Mesendoderm (in vitro differentiated cells): ENCODE measurements at places on chromosomes 1 and 21.

DNA sequence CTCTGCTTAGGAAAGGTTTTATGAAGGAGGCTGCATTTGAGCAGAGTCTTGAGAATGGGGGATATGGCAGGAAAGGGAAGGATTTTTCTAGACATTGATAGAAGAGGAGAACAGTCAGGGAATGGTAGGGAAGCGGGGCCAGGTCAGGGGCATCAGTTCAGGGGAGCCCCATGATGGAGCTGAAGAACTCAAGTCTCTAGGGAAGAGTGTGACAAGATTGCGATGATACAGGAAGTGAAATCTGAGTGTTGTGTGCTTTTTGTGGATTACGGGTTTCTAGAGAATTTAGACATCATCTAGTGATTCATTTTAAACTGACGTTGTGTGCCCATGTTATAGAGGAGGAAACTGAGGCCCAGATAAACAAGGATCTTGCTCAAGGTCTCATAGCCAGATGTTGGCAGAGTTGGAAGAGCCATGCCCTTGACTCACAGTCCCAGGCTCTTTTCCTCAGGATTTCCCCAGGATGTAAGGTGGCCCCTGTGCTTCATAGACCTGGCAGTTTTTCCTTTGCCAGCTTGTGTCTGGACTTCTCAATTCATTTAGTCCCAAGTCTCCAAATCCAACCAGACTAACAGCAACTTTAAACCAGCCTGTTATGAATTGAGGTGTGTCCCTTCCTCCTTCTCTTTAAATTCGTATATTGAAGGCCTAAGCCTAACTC lies 130.3 kb downstream of the ROR1 start:
- DNase-seq: no peak

DNA sequence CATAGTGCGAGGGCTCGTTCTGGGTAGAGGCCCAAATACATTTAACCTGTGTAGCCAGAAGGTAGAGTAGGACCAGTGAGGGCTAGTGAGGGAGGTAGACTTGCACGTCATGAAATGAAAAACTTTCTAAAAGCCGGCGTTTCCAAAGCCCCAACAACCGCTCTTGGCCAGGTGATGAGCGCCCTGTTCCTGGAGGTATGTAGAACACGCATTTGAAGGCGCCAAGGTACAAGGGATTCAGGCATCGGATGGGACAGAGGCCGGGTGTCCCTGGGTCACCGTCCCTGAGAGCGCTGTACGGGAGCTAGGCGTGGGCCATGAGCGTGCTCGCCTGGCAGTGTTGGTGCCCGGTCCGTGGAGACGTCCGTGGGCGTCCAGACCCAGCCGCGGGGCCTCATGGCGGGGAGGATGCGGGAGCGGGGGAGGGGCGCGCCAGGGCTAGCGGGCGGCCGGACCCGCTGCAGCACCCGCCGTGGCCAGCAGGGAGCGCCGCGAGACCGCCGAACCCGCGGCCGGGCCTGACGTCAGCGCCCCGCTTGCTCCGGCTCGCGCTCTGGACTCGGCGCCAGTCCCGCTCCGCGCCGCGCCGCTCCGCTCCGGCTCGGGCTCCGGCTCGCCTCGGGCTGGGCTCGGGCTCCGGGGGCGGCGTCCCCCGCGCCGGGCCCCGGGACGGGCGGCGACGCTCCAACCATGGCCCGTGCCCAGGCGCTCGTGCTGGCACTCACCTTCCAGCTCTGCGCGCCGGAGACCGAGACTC lies at the start of gene PTPRU:
Gene PTPRU, plus strand, starts transcription at position 568 of the 757 bp plus-strand sequence. Its CDS starts 123 bp downstream, at position 691.
- peak; percentile 82 for DNase-seq

- no peak for DNase-seq
These were observed 200.0 kb downstream of the DISC1 start for GRCh38 chr1:231826566-231826965.

DNA sequence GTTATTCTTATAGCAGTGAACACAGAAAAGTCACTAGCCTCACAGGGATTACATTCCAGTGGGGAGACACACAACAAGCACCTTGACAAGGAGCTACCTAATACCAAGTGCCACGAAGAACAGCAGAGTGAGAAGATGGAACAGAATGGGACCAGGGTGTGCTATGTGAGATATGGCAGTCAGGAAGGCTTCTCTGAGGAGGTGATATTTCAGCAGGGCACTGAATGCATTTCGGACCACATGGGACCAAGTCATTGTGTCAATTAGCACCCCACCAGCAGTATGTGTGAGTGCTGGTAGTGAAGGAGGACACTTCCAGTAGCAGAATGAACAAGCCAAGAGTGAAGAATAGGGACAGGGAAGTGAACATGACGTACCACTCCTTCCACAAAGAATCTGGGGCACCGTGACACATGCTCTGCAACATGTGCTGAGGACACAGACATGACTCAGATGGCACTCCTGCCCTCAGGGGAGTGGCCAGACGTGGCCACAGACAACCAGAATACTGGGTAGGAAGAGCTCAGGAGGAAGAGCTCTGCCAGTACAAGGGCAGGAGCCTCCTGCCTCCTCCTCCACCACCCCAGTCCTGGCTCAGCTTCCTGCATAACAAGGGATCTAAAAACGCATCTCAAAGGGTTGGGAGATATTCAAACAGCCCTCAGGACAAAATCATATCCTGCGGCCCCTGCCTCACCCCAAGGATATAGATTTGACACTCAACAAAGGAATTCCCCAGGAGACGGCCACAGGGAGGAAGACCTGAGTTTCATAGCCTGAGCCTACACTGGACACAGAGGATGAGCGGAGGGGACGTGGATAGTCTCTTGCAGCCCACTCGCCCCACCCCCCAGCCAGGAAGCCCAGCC lies 102.5 kb downstream of the TRABD2B start:
- peak; percentile 42 for DNase-seq

DNA sequence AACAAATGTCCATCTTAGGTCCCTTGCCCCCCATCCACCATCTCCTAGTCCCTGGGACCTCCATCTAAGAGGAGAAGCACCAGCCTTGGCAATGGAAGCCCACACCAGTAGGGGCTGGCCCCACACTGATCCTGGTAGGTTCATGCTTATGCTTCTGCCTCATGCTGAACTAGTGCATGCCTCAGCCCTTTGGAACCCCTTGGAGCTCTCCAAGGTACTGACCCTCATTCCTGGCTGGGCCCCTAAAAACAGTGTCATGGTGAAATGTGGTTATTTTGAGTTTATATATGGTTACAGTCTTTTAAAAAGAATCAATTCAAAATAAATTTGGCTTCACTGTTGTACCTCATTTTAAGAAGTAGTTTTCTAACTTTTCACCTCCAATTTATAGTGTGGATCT lies 108.3 kb downstream of the HIVEP3 start:
- peak; percentile 69 for DNase-seq

- DNase-seq: peak; percentile 42
These were observed 55.0 kb downstream of the S1PR1 start for GRCh38 chr1:101291562-101292380.

GRCh38 chr1:89331890-89332289 lies 32.0 kb upstream of the GBP6 start:
- DNase-seq: no peak

DNA sequence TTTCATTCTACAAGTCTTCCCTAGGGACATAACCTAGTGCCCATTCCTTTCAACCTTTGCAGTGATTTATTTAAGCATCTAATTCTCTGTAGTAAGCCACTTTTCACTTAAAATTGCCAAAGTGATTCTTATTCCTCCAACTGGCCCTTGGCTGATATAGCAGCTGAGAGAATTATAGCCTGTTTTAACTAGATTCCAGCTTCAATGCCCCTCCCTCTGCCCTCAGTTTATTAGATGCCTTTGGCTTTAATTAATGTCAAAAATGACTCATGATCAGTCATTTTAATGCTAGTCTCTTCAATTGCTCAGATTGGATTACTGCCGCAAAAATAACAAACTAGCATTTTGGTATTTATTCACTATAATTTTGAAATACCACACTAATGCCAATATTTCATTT lies 145.4 kb upstream of the KCTD3 start:
- no peak for DNase-seq

DNA sequence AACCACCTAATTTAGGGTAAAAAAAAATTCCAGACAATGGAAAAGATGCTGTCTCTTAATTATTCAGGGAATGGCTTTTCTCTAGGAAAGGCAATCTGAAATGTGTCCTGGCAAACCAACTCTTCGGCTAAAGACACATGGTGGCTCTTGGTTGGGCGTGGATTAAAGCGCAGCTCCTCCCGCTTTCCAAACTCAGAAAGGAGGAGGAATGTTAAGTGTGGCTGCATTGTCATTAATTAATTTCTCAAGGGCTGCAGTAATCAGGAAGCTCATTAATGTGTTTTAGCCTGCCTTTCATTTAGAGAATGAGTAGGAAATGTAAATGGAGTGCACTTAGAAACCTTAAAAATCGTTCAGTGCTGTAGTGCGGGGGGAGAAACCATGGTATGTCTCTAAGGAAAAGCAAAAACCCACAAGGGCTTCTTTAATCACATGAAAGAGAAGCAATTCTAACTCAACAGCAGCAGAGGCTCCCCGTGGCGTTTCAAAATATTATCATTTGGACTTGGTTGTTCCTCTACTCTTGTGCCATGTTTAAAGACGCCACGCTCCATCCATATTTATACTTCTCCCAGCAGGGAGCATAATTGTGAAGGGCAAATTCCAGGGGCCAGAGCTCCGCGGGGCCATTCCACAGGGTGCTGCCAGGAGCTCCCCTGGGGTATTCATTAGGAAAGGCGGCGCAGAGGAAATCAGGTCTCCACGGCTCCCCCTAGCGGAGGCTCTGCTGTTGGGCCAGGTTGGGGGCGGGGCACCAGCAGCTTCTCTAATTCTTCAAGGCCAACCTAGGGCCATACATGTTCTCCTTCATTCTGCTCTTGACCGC lies 91.9 kb upstream of the SSX2IP start:
- peak; percentile 84 for DNase-seq

GRCh38 chr21:38533887-38534286 lies 35.6 kb upstream of the ERG start:
- DNase-seq: no peak

DNA sequence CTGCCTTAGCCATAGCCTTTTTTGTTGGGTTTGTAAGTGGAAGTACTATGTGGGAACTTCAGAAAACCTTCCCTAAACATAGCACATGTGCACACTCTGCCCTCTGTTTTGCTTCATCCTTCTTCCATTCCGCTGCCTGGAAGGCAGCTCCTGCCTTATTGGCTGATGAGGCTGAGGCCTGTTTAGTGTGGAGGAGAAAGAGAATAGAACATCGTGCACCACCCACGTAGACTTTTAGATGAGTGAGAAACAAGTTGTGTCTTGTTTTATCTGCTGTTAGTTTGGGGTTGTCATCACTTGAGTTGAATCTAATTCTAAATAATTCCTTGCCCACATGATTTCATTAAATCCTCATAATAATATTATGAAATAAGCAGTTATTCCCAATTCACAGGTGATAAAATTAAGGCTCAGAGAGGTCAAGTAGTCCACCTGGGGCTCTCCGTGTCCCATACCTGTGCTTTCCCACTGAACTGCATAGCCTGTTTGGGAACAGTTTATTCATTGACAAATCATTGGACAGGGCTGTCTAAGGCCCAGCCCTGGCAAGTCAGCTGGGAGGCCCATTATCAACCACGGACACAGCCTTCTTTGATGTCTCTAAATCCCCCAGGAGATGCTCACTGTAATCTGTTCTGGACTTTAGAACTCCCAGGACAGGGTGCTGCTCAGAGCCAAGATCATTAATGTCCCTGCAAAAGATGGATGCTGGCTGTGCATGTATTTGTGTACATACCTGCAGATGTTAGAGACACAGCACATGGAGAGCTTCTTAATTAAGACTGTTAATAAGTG lies 93.0 kb downstream of the ABCA4 start:
- no peak for DNase-seq

DNA sequence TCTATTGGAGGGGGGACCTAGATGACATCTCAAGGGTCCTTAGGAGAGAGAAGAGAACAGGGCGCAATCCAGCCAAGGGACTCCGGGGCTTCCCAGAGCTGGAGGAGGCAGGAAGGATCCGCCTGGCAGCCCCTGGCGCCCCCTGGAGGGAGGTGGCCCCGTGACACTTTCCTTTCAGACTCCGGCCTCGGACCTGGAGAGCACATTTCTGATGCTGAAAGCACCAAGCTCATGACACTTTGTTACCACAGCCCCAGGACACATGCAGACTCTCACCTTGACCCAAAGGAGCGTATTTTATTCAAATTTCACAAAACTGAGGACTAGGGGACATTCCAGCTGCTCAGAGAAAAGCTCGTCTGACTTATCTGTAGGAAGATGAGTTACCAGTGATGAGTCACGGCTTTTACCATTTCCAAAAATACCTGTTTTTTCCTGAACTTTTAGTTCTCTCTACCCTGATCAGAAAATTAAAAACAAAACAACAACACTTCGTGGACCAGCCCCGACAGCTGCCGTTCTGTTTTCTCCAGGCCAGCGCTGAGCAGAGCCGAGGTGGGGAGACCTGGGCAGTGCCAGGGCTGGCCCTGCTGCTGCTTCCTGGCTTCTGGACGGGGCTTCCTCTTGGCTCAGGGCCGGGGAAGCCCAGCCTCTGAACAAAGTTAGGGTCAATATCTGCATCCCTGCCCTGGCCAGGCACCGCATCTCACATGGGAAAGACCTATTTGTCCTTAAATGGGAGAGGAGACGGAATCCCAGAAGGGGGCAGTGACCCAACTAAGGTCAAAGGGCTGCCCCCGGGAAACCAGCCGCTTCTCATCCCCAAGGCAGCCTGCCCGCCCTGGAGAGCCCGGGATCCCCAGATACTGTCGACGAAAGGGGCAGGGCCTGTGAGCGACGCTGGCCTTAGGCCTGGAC lies 21.6 kb upstream of the POFUT2 start:
- DNase-seq: peak; percentile 79

DNA sequence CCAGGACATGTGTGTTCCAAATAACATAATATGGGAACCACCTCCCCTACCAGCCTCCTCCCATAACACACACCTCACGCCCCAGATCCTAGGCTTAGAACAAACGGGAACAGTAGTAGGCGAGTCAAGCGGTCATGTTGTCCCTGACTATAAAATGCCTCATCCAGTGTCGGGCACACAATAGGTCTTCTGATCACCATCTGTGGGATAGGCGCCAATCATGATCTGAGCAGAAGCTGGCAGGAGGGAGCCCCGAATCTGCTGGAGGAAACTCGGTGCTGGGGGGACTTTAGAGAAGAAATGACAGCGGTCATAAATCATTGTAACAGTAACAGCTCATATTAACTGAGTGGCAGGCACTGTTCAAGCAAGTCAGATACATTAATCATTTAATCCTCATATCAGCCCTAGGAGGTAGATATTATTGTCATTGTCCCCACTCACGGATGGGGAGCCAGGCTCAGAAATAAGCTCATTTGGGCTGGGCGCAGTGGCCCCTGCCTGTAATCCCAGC lies 13.4 kb downstream of the ALPL start:
- no peak for DNase-seq

DNA sequence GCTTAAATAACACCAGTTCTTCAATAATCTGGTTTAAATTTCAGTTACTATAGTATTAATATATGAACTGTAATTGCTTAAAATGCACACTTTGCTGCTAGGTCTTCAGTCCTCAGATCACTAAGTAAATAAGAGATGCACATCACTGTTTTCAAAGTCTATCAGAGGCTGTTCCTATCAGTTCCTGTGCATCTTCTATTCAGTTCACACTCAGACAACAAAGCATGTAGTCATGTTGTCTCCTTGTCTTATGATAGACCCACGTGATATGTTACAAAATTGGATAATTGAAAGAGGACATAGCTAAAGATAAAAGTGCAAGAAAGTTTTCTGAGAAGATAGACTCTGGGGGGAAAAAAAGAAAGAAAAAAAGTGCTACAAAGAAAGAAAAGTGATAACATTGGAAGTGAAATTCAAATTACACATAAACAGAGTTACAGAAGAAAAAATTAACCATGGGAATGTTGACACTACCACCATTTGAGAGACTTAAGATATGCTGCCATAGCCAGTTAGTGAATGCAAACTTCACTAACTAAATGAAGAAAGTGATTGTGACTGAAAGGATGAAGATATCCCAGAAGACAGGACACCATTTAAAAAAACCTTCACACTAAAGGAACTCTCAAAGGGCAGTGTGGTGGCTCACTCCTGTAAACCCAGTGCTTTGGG lies 33.9 kb upstream of the TSNAX start:
- DNase-seq: no peak

- DNase-seq: no peak
These were observed 28.6 kb downstream of the UBIAD1 start for GRCh38 chr1:11301601-11302000.
